ENCODE measurements at places on chromosomes 7 and 10.
A peak's percentile ranks its signal among the peaks of the same experiment; 100 is the strongest.

DNA sequence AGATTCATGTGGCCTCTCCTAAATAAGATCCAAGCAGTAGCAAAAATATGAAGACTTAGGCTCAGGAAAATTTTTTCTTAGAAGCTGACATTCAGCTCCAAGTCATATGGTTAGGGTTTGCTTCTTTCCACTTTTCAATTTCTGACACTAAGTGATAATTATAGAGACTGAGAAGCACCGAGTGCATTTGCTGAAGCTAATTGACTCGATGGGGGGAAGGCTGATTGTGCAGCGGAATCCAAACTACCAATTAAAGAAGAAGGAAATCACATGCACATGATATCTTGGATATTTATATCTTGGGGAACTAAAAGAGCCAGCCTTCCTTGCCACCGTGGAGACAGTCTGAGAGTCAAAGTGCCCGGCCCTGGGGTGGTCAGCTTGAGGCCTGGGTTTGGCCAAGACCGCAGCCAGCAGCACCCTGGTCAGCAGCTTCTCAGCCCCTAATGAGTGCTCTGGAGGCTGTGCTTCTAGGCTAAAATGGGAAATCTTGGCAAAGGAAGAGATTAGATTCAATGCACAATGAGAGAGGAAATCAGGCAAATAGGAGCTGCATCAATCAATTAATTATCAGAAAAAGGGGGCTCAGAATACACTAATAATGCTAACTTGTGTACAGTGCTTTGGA is 589.3 kb downstream of the NRG3 start:
- DNase-seq = no peak

- peak; percentile 68 for DNase-seq
These were observed at the start of gene PTPRN2 for GRCh38 chr7:158587162-158588084. Gene PTPRN2, minus strand, starts transcription at chr7:158587823.

- peak; percentile 1 for DNase-seq
These were observed 20.4 kb upstream of the ST8SIA6 start for GRCh38 chr10:17474595-17475323.

GRCh38 chr7:74289659-74290552 is 699 bp downstream of the CLIP2 start:
- DNase-seq = no peak

DNA sequence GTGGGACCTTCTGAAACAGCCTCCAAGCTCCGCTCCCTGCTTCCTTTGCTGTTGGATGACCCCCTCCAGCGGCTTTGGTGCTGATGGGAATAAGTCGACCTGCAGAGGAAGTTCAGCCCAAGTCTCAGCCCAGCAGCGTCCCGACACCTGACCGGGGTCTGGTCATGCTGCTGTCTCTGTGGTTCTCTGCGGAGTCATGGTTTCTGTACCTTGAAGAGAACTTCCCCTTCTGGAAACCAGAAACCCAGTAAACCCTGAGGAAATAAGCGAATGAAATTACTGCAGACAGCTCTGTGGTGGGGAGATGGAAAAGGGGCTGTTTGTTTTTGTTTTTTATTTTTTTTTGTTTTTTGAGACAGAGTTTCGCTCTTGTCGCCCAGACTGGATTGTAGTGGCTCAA is 18.3 kb upstream of the ZNF12 start:
- DNase-seq = no peak

GRCh38 chr10:103507235-103508191 is 14.0 kb downstream of the NEURL1 start:
- no peak for DNase-seq

DNA sequence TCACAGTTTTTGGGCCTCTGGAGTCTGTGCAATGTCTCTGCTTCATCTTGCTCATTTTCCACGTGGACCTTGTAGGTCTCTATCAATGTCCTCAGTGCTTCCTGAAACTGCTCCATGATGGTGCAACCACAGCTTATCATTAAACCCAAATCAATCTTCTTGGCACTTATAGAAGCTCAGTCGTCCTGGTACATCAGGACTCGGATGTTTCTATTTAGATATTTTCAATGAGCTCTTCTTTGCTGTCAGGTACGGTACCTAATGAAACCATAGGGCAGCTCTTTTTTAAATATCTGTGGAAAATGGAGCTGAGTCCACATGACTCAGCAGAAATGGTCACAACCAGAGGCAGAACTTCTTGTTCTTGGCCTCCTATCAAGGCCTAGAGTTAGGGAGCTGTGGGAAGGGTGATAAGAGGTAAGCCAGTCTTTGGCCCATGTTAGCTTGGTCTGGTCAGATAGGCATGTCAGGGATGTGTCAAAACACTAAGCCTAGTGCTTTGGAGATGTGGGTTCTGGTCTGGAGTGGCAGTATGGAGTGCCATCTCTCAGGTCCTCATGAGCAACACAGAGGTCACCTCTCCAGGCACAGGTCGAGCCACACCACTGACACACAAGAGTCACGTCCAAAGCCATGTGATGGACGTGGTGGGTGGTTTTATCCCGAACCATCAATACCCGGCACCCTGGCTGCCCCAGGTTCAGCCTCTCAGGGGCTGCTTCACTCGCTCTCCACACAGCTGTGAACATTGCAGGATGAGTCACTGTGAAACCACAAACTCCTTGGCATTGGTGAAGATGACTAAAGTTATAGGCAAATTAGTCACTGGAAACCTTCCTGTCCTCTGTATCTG is 87.0 kb downstream of the TBXAS1 start:
- no peak for DNase-seq

GRCh38 chr7:2805213-2805944 is 38.7 kb downstream of the GNA12 start:
- no peak for DNase-seq

- DNase-seq = no peak
These were observed 2.0 kb upstream of the HOXA3 start for GRCh38 chr7:27154369-27154768.

GRCh38 chr7:1323178-1324027 is 90.7 kb downstream of the UNCX start:
- DNase-seq = no peak

DNA sequence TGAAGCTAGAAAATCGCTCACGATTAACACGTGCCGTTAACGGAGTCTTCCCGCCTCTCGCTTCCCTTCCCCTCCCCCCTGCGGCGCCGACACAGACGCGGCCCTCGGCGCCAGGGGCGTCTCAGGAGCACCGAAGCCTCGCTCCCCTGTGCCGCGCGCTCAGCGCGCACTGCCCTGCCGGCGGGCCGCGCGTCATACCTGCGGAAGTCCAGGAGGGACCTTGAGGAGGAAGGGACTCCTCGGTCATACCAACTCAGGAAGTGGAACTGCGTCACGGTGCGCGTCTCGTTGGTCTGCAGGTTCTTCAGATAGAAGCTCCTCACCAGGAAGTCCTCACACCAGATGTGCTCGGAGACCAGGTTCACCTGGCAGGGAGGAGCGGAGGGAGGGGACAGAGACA is 239.6 kb downstream of the DNAJB6 start:
- no peak for DNase-seq

- no peak for DNase-seq
These were observed 2.6 kb downstream of the SCD start for GRCh38 chr10:100349672-100350071.

DNA sequence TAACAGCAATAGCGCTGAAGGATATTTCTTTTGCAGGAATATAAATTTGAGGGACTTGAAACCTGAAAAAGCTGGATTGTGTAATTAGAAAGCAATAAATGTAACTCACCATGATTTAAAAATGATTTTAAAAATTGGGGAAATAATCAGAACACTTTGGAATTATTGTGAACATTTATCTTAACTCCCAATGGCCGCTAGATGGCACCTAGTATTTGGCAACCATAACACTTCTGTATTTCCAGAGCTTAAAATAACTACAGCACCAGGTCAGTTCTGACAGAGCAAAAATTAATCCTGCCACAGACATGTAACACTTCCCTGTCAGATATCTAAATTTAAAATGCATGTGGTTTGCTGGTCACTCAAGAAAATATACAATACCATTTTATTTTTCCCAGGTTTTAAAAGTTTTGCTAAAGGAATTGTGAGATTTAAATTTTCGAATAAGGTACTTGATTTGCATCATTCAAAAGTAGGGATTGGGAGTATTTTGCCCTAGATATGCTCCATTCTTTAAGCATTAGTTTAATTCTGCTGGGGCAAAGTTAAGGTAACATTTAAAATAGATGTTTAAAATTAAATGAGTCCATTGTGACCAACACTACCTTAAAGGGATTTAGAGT is 144.5 kb downstream of the PPP1R3A start:
- peak; percentile 71 for DNase-seq

DNA sequence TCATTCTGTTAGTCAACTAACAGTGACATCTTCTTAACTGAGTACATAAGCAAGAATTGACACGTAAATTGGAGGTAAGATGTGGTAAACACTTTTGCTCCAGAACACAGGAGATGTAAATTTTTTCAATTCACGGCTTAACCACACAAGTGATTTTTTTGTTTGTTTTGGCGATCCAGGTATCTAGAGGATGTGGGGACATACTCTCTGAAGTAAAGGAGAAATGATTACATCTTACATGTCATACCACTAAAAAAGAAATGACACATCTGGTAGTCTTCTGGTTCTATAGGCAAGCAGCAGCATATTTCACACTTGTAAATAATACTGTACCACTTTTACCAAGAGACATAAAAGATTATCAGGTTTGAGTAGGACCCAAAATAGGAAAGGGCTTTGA is 200.3 kb upstream of the ZWINT start:
- DNase-seq = no peak

DNA sequence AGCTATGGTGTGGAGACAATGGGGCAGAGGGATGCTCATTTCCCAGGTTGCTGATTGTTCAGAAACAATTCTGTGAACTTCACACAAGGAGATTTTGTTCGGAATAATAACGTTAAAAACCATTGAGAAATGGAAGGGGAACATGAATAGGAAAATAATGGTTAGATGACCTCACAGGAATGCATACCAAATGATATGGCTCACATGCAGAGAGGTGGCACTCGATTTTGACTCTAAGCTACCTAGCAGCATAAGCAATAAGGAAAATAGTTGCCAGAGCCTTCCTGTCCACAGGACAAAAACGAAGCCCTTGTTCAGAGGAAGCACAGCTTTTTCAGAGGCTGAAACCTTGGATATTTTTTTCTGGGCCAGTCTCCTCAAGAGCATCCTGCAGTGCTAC is 293.1 kb downstream of the ZEB1 start:
- DNase-seq = no peak

- no peak for DNase-seq
These were observed 246.2 kb downstream of the MAD1L1 start for GRCh38 chr7:1986366-1987083.

GRCh38 chr7:68321776-68322496 is 1276.3 kb upstream of the AUTS2 start:
- peak; percentile 16 for DNase-seq

GRCh38 chr7:124497176-124497575 is 268.4 kb downstream of the GPR37 start:
- DNase-seq = peak; percentile 47

DNA sequence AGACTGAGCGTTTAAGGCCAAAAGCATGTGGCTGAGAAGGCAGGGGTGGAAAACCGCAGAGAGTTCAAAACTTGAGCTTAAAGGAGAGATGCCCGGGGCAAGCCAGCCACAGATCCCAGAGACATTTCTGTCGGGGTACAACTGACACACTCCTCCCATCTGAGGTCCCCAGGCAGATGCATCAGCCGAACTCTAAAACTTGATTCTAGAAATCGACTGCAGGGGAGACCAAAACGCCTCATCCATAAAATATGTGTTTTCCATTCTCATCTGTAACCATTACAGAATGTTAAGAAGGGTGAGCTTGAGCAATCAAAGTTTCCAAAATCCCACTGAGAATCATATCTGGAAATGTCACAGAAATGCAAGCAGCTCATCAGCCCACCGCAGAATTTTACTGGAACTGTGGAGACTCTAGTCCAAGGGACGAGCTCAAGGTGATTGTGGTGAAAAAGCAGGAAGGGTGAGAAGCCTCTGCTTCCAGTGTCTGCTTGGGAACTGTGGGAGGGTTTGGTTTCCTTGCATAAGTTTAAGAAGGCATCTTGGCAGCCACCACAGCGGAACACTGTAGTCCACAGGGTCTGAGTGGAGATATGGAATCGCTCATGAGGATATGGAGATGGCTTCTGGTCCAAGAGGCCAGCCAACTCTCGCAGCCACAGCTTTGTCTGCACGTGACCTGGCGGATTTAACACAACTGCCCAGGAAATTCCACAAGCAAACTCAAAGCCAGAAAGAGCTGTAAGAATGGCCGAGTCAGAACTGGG is 249.2 kb downstream of the SFMBT2 start:
- no peak for DNase-seq

DNA sequence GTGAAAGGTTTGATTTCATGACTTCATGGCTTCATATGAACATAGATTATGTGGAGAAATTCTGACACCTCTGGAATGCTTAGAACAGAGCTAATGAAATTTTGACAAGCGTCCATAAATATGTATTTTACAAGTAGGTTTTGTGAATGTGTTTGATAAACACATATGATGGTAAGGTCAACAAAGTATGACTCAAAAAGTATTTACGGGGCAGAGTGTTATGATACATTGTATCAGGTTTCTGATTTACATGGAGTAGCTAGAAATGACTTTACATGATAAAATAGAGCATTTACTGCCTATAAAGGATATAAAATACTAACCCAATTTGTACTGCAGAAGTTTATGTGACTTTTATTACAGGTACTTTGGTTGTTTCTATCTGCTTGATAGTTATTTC is 206.3 kb downstream of the MDFIC start:
- no peak for DNase-seq

DNA sequence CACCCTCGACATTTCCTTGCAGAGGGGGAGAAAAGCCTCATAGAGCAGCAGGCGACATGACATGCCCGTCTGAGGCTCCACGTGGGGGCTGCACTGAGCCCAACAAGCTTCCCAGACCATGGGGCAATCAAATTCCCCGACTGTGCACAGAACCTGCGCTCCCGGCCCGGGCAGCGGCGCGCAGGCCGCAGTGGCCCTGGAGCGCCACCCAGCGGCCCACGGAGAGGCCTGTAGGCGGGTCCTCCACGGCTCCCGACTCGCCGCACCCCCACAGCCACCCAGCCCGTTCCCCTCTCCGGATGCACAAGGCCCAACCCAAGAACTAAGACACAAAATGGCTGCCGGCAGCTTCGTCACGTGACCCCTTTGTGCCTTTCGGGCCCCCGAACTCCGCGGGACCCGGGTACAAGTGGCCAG is 816 bp downstream of the EPC1 start:
- peak; percentile 85 for DNase-seq

GRCh38 chr7:24108906-24109376 is 175.0 kb upstream of the NPY start:
- no peak for DNase-seq

- DNase-seq = no peak
These were observed 133.7 kb upstream of the RSU1 start for GRCh38 chr10:16950656-16951601.

DNA sequence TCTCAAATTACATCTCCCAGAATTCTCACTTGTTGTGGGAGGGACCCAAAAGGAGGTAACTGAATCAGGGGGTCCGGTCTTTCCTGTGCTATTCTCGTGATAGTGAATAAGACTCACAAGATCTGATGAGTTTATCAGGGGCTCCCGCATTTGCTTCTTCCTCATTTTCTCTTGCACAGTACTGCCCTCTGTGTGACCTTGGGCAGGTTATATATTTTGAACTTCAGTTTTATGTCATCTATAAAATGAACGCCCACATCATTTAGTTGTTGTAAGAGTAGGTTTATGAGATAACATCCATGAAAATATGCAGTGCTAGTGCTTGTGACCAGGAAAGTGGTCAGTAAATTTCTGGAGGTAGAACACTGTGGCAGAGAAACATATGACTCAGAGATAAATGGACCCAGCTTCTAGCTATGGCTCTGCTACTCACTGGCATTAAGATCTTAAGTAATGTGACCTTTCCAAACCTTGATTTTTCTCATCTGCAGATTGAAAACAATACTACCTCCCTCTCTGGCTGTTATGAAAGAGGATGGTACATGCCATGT is 44.3 kb downstream of the SCRN1 start:
- no peak for DNase-seq

- no peak for DNase-seq
These were observed 132.7 kb downstream of the ARID5B start for GRCh38 chr10:62034096-62034640.

Measured in NCI-H1092 treated with DMSO at 0.1 percent for 48 hours (cell line).